ENCODE measurements at places on chromosomes 5 and 9.

DNA sequence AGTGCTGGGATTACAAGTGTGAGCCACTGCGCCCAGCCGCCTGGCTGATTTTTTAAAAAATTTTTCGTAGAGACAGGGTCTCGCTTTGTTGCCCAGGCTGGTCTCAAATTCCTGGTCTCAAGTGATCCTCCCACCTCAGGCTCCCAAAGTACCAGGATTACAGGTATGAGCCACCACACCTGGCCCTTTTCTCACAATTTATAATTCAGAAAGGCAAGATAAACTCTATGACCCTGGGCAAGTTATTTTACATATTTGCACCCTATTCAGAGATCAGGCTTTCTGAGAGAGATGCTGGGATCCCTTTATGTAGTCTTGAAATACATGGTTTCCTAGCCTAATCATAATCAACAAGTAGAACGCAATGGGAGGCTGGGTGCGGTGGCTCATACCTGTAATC lies 20.6 kb downstream of the ZNF346 start:
- no peak for DNase-seq

DNA sequence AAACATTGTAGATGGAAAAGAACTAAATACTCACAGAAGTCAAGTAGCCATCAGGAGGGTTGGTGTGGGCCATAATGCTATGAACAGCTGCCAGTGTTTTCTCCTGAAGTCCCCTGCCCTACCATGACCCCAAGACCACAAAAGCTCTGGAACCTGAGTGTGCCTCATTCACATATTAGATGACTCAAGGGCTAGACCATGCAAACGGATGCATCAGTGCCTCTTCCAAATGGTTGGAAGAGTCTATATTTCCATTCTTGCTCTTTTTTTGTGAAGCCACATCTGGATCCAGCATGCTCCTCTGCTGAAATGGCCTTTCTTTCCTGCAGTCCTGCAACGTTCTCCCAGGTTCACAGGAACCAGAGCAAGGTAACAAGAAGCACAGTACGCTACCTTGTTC lies 136.6 kb upstream of the EPB41L4A start:
- no peak for DNase-seq

- DNase-seq, result no peak
These were observed 29.7 kb downstream of the CNTFR start for GRCh38 chr9:34559624-34560455.

DNA sequence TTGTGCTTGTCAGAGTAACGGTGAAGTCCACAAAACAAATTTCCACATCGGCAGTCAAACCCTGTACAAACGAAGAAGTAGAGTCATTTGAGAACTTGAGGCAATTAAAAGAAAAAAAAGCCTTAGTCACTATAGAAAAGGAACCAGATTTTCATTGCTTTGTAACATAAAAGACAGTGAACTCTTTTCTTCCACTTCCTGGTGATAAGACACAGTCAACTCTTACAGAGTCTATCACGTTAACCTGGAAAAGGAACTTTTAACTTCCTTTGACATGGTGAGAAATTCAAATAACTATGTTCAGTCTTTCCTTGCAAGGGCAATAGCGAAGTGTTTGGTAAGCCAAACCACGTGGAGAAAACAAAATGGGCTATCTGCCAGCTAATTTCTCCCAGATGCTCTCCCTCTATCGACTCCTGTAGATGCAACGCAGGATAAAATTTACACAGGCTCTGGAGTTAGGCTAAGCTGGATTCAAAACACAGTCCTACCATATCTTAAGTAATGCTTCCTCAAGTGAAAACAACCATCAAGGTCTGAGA lies 8.9 kb downstream of the ZFAND5 start:
- no peak for DNase-seq

GRCh38 chr9:79694676-79695400 lies 123.1 kb downstream of the TLE4 start:
- DNase-seq, result no peak
